ENCODE measurements at places on chromosomes 2 and 18.
A peak's percentile ranks its signal among the peaks of the same experiment; 100 is the strongest.

DNA sequence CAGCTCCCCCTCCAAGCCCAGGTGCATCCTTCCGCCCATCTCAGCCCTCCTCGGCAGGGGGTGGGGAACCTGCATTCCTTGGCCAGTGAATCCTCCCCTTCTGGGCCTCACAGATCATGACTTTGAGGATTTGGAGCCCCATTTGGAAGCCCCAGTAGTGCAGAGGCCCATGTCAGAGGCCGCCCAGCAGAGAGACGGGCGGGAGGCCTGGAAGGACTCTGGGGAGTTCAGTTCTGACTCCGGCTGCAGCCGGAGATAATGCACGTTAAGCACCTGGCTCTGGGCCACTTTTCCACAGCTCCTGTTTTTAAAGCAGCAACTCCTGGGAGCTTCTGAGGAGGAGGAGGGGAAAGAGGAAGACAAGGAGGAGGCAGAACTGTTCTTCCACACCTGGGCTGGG lies 14.9 kb downstream of the ATOH8 start:
- DNase-seq: no peak

DNA sequence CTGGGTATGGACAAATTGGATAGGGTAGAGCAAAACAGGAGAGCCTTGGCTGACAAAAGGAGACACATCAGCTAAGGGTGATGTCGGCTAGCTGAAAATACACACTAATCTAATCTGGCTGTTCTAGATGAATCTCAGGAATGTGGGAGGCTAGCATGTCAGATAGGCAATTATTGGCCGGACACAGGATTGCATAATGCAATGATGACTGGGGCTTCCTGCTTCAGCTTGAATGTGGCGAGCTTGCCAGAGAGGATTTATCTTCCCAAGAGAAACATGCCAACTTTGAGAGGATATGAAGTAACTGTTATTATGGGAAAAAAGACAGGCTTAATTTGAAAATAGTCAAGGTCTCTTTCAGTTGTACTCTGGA lies 102.4 kb downstream of the TRIB2 start:
- peak; percentile 95 for DNase-seq

GRCh38 chr2:164621764-164622105 lies 453 bp upstream of the GRB14 start:
- DNase-seq: no peak

- DNase-seq: no peak
Measured at GRCh38 chr18:66136039-66136438, 385.2 kb downstream of the CDH7 start.

GRCh38 chr18:53796040-53796729 lies 428.3 kb downstream of the MBD2 start:
- DNase-seq: peak; percentile 37

DNA sequence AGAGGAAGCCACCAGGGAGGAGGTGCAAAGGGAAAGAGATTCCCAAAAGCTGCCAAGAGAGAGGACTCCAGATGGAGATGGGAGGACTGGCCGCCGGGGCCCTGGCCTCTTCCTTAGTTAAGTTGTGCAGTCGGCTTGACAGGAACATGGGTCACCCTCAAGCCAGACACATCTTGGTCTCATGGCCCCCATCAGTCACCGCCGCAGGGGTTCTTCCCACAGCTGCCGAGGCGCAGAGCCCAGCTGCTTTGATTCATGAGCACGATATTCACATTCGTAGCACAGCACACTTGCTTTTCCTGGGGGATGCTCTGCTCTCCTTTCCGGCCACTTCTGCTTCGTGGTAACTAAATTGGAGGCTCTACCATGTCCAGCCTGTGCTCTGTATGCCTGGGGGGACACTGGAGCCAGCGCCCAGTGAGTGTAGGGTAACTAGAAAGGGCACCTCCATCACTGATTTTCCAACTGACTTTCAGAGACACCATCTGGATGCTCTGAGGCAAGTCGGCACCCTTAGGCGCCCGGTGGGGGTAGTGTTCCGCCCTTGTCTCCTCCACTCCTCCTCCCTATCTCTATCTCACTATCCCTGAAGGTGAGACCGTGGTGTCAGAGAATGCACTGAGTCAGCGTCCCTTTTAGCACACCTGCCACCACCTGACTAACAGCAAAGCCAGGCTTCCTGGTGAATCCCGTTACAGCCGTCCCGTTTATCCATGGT lies 13.3 kb downstream of the TWIST2 start:
- peak; percentile 89 for DNase-seq

DNA sequence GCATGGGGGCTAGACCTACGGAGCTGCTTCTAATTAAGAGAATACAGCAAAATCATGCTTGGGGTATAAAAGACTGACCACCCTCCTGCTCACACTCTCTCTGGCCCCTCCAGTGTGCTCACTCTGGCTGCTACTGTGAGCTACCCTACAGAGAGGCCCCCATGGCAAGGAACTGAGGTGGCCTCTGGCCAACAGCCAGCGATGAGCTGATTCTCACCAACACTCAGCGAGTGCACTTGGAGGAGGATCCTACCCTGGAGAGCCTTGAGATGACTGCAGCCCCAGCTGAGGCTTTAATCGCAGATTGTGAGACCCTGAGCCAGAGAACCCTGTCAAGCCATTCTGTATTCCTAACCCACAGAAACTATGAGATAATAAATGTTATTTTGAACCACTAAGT lies 88.2 kb downstream of the GFPT1 start:
- peak; percentile 87 for DNase-seq

DNA sequence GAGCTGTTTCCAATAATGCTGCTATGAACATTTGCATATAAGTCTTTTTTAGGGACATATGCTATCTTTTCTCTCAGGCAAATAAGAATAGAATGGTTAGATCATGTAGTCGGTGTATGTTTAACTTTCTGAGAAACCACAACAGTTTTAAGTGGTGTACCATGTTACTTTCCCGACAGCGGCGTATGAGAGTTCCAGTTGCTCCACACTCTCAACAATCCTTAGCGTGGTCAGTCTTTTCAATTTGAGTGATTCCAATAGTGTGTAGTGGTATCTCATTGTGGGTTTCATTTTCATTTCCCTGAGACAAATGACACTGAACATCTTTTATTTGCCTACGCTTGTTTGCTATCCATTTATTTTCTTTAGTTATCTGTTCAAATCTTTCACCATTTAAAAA lies 149.5 kb downstream of the ACOXL start:
- DNase-seq: no peak

GRCh38 chr2:66170744-66171330 lies 264.1 kb upstream of the MEIS1 start:
- DNase-seq: no peak

Measured in ELR (cell line).